NCI-H524 (cell line): ENCODE measurements at places on chromosomes 1 and 21.

- DNase-seq = no peak
Observed at GRCh38 chr1:161166669-161167548, 683 bp downstream of the PPOX start.

- DNase-seq = no peak
Observed at GRCh38 chr1:86758570-86758969, 54.2 kb downstream of the SH3GLB1 start.

DNA sequence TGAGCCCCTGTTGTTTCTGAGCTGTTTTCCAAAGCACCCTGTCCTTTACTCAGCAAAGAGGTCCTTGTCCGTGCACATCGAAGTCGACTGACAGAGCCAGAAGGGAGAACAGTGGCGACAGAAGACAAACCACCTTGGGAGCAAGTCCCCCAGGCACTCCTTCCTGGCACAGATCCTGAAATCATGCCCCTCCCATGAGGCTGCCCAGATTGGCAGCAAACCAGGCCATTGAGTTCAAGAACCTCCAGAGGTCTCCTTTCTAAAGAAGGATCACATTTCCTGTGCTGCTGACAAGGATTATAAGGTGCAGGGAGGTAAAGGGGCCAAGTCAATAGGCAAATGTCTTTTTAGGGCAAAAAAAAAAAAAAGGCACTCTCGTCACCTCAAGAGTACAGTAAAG, 84.7 kb upstream of the HIVEP3 start:
- DNase-seq = peak; percentile 78

- no peak for DNase-seq
Observed at GRCh38 chr1:94741996-94742395, 78.2 kb upstream of the SLC44A3 start.

- DNase-seq = no peak
Observed at GRCh38 chr1:44723064-44723463, 7.9 kb downstream of the RNU5D-1 start.

DNA sequence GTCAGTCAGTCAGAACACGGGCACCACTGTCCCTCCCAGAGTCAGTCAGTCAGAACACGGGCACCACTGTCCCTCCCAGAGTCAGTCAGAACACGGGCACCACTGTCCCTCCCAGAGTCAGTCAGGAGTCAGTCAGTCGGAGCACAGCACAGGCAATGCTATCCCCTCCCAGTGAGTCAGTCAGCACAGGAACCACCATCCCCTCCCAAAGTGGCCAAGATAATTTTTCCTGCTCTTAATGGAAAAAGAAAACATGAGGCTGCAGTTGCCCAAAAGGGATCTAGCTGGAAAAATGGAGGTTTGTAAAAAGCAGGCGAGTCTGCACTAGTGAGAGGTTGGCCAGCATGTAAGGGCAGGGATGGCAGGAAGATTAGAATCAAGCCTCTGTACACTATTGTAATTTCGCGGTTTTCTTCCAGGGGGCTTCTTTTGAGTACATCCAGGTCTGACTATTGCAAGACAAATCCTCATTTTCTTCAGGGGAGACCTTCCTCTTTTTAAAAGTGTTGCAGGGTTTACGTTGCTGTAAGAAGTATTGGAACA, 213.8 kb downstream of the SIPA1L2 start:
- no peak for DNase-seq

GRCh38 chr1:229101011-229101871, 169.7 kb upstream of the RAB4A start:
- DNase-seq = no peak

GRCh38 chr1:9649769-9650168, 1.8 kb upstream of the PIK3CD start:
- DNase-seq = no peak

DNA sequence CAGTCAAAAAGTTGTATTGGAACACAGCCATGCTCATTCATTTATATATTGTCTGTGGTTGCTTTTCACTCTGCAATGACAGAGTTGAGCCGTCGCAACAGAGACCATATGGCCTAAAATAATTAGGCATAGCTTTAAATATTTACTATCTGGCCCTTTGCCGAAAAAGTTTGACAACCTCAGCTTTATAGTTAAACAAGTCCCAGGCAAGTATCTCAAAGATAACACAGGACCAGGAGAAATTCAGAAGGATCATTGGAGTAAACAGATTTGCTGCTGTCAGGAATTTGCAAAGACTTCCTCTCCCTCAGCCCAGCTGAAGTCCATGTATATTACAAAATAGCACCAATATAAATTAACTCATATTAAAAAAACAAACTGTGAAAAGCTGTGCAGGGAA, 34.4 kb downstream of the NID1 start:
- peak; percentile 23 for DNase-seq

DNA sequence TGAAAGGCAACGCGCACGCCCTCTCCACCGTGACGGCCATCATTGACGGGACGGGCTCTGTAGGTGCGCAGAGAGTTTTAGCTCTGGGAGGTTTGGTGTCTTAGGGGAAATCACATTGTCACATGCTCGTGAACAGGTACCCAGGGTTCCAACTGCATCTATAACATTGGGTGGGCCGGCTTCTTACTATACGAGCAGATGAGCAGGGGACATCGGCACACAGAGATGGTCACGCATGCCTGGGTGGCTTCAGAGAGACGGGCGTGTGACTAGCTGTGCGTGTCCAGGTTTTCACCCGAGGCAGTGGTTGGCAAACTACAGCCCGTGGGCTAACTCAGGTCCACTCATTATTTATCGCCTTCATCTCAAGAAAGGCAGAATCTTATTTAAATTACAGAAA, 54.7 kb downstream of the SLC37A1 start:
- no peak for DNase-seq
